ENCODE measurements at places on chromosomes 5 and 9.

DNA sequence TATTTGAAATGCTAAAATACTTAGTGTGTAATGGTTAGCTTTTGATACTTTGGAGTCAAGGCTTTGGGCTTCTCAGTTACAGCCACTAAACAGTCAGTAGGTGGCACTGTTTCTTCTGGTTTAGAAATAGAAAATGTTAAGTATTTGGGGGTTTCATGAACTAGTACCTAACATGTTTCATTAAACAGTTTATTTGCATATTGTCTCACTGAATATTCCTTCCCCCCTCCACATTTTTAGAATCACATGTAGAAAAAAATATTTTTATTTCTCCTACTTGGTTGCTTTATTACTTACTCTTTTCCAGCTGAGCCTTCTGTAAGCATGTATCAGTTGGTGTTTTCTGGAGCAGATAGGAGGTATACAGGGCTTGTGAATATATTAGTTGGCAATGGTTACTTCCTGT, 48.0 kb downstream of the IPO11 start:
- no peak for DNase-seq

GRCh38 chr5:124030043-124030491, 518.1 kb downstream of the CSNK1G3 start:
- DNase-seq: no peak

DNA sequence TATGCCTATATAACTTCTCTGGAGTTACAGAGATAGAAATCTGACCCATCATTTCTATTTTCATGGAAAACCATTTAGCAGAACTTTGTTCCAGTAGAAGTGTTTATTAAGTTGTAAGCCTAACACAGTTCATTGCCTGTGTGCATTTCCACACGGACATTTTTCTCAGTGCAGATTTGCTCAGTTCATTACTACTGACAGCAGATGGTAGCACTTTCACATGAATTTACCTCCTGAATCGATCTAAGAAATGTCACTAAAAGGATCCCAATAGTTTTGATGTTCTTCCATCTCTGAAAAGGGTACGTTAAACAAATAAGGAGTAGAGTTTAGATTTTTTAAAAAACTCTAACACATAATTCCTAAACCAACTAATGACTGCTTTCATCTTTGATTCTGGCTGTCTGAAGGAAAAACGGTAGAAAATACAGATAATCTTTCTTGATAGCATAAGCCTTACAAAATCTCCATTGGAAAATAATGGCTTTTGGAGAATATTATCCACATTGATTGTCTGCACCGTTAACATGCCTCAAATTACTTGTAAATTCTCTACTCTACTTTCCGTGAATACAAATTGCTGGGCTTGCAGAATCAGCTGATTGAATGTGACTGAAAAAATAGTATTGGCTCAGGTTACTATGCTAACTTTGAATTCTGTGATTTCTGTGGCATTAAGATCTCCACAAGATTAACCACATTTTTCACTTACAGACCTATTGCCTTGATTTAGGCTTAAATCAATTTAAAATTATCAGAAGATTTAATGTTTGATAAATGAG, 33.1 kb downstream of the RPS23 start:
- DNase-seq: no peak

DNA sequence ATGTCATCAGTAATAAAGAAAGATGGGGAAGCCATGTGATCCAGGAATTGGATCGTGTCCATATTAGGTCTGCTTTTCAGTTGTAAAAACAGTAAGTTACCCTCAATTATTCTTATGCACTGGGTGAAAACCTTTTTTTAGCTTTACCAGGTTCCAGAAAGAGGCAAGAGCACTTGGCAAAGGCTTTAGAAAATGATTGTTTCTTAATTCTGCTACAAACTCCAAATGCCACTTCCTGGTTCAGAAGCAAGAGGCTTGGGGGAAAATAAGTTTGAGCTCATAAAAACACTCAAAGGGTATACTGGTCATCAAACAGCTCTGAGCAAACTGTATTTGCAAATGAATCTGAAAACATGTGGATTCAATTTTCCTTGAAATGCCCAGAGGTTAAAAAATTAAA, 615.6 kb downstream of the EBF1 start:
- no peak for DNase-seq

DNA sequence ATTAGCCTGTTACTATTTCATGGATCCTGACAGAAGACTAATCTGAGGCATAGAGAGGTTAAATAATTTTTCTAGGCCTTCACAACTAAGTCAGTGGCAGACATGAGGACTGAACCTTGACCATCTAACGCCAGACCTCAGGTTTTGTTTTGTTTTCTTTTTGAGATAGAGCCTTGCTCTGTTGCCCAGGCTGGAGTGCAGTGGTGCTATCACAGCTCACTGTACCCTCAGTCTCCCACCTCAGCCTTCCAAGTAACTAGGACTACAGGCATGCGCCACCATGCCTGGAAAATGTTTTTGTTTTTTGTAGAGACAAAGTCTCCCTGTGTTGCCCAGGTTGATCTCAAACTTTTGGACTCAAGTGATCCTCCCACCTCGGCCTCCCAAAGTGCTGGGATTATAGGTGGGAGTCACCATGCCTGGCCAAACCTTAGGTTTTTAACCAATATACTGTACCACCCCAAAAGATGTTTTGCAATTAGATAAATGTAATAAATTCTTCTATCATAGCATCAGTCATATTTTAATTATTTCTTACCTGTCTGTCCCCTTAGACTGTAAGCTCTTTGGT, 35.4 kb downstream of the ERCC6L2 start:
- DNase-seq: no peak

All from stimulated activated CD8-positive, alpha-beta memory T cell treated with anti-CD3 and anti-CD28 coated beads, Interleukin-2, amount 100 ng/mL, for 1 hour (primary cell).